GM23338 (cell line): ENCODE measurements at places on chromosomes 5 and 9.

GRCh38 chr5:1341863-1342262 lies 3.0 kb downstream of the CLPTM1L start:
- DNase-seq: no peak

DNA sequence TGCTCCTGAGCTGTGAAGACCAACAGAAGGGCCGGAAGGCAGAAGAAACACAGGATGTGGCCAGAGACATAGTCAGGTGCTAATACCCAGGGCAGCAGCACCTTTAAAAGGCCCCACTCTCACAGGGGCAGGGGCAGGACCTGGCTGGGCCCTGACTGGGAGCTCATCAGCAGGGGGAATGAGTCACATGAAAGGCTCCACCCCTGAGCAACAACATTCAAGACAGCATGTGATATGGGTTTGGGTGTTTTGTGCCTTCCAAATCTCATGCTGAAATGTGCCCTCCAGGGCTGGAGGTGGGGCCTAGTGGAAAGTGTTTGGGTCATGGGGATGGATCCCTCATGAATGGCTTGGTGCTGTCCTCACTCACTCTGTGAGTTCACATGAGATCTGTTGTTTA lies 181.7 kb downstream of the ERCC6L2 start:
- DNase-seq: no peak

DNA sequence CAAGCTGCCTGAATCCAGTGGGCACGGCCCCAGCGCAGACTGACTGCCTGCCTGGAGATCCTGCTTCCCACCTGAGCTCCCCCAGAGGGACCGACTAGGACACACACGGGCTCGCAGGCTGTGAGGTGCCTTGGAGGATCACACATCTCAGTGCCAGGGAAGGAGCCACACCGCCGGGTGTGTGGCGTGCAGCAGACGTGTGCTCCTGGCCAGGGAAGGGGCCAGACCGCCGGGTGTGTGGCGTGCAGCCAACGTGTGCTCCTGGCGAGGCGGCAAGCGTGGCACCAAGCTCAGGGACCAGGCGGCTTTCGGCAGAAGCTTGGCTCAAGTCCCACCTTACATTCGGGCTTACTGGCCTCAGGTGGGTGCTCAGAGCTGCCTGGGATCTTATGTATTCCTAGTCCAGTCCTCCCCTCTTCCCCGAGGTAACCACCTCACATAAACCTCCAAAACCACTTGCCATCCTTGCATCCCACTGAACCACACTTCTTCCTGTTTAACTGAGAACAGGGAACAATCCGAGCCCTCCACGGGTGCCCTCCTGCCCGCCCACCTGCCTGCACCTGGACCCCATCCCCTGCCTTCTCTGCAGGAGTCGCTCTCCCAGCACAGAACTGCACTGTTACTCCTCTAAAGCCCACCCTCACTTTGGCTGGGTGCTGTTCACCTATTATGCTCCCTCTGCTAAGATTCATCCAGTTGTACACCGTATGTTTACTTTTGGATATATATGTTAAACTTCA lies 22.4 kb upstream of the MRNIP start:
- no peak for DNase-seq

DNA sequence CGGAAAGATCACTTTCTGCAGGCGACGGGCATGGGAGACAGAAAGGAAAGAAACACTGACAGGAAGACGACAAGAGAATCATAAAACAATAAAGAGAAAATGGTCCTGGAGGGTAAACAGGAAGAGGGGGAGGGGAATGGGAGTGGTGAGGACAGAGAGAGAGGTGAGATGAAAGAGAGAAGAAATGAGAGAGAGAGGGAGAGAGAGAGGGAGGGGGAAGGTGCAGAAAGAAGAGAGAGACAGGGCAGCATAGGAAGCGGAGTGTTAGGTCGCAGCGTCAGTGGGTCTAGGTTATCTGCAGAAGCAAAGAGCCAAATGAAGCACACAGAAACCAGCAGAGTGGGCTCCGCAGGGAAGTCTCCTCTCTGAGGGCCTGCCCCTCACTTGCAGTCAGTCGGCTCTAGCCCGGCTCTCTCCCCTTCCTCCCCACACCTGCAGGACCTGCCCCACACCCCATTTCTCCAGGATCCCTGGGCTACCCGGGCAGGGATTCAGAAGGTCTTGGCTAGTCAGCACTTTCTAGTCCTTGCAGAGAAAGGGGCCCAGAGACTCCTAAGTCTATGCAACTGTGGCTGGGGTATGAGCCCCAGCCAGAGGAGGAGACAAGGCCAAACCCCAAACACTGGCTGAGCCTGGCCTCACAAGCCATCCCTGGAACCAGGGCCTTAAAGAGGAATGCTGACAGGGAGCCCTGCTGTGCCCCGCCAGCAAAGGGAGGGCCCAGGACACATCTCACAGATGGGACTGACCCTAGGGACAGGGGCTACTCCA lies 29.7 kb upstream of the MEIKIN start:
- peak; percentile 36 for DNase-seq

GRCh38 chr5:59007460-59008063 lies 424.7 kb downstream of the RAB3C start:
- DNase-seq: peak; percentile 64

GRCh38 chr5:147617191-147617606 lies 107.3 kb upstream of the DPYSL3 start:
- no peak for DNase-seq

DNA sequence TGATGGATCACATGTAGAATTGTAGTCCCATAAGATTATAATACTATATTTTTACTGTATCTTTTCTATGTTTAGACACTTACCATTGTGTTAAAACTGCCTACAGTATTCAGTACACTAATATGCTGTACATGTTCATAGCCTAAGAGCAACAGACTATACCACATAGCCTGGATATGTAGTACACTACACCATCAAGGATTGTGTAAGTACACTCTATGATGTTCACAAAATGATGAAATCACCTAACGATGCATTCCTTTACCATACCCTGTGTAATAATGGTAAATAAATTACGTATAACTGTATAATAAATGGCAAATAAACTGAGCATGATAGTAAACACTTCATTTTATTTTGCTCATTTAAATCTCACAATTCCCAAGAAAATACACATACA lies 60.3 kb downstream of the RICTOR start:
- DNase-seq: no peak

GRCh38 chr5:673161-673830 lies 19.9 kb downstream of the TPPP start:
- DNase-seq: no peak

GRCh38 chr9:16386827-16387077 lies 483.7 kb downstream of the BNC2 start:
- peak; percentile 21 for DNase-seq

GRCh38 chr9:76181781-76182180 lies 212.4 kb downstream of the RFK start:
- no peak for DNase-seq

DNA sequence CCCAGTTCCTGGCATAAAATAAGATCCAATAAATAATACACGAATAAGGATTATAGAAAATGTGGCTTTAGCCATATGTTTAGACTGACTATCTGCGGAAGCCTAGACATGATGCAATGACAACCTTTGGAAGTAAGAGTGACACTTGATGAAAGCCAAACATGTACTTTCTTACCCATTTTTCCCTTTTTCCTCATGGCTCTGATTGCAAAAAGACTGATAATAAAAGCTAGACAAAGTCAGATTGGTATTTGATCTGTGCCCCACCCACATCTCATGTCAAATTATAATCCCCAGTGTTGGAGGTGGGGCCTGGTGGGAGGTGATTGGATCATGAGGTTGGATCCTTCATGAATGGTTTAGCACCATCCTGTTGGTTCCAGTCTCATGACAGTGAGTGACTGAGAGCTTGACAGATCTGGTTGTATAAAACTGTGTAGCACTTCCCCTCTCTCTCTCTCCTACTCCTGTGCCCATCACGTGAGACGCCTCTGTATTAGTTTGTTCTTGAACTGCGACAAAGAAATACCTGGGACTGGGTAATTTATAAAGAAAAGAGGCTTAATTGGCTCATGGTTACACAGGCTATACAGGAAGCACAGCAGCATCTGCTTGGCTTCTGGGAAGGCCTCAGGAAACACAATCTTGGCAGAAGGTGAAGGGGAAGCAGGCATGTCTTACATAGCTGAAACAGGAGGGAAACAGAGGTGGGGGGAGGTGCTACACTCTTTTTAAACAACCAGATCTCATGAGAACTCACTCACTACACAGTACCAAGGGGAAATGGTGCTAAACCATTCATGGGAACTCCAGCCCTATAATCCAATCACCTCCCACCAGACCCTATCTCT lies 243.4 kb upstream of the PIK3R1 start:
- no peak for DNase-seq

DNA sequence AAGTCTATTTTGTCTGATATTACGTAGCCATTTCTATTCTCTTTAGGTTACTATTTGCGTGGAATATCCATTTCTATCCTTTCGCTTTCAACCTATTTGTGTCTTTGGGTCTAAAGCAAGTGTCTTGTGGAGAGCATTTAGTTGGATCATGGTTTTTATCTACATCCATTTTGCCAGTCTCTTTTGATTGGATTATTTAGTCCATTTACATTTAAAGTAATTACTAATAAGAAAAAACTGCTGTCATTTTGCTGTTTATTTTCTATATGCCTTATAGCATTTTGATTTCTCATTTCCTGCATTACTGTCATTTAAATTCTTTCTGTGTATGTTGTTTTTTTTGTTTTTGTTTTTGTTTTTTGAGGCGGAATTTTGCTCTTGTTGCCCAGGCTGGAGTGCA lies 26.0 kb upstream of the UBQLN1 start:
- DNase-seq: no peak

DNA sequence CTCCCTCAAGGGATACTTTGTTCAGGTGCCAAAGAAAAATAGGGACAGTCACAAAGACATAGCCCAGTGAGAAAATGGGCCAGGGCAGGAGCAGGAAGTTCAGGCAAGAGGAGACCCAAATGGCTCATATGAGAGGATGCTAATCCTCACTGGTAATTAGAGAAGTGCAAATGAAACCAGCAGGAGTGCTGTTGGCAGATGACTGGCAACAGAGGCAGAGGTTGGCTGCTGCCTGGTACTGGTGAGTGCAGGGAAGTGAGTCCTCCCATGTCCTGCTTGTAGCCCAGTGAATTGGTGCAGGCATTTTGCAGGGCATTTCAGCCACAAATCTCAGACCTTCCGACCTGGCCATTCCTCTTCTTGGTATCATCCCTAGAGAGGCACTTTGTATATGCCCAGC lies 23.5 kb downstream of the ODF2 start:
- DNase-seq: no peak

DNA sequence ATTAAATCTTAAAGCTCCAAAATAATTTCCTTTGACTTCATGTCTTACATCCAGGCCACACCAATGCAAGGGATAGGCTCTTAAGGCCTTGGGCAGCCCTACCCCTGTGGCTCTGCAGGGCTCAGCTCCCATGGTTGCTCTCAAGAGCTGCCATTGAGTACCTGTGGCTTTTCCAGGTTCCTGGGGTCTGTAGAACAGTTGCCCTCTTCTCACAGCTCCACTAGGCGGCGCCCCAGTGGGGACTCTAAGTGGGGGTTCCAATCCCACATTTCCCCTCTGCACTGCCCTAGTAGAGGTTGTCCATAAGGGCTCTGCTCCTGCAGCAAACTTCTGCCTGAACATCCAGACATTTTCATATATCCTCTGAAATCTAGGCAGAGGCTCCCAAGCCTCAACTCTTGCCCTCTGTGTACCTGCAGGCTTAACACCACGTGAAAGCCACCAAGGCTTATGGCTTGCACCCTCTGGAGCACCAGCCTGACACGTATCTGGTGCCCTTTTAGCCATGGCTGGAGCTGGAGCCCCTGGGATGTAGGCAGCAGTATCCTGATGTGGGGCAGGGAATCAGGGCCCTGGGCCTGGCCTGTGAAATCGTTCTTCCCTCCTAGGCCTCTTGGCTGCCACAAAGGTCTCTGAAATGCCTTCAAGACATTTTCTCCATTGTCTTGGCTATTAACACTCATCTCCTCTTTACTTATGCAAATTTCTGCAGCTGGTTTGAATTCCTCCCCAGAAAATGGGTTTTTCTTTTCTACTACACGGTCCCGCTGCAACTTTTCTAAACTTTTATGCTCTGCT lies 185.1 kb downstream of the SMARCA2 start:
- peak; percentile 77 for DNase-seq

DNA sequence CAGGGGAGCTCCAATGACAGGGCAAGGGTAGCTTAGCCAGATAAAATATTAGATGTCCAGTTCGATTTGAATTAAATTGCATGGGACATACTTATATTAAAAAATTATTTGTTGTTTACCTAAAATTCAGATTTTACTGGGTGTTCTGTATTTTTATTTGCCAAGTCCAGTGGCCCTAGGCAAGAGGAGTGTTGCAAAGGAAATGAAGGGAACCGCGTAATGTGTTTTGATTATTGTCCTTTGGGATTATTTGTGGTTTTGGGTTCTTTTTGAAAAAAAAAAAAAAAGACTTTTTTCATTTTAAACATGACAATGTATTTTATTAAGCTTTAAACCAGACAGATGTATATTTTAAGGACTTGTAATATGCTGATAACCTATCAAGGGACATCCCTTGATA lies 179.3 kb downstream of the C9orf152 start:
- no peak for DNase-seq

DNA sequence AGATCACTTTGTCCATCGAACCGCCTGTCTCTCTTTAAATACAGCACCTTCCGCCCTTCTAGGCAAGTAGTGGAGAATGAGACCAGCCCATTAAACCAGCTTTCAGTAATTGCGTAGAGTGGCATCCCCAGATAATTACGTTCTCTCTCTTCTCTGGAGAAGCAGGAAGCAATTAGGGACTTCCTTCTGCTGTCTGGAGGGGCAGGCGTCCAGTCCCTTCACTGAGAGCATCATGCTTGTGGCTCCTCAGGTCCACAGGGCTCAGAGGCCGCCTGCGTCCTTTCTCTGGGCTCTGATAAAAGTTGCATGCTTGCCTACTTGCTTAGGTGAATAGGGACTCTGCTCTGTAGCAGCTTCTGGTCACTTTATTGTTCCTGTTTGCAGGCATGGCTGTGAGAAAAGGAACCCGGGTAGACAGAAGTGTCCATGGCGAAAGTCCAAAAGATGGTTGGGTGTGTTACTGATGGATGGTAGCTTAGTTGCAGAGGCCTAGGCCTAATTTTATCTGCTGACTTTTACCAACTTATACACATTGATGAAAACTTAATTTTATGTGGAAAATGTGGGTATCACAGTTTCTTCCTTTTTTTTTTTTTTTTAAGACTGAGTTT lies 299.1 kb upstream of the PANK3 start:
- no peak for DNase-seq

DNA sequence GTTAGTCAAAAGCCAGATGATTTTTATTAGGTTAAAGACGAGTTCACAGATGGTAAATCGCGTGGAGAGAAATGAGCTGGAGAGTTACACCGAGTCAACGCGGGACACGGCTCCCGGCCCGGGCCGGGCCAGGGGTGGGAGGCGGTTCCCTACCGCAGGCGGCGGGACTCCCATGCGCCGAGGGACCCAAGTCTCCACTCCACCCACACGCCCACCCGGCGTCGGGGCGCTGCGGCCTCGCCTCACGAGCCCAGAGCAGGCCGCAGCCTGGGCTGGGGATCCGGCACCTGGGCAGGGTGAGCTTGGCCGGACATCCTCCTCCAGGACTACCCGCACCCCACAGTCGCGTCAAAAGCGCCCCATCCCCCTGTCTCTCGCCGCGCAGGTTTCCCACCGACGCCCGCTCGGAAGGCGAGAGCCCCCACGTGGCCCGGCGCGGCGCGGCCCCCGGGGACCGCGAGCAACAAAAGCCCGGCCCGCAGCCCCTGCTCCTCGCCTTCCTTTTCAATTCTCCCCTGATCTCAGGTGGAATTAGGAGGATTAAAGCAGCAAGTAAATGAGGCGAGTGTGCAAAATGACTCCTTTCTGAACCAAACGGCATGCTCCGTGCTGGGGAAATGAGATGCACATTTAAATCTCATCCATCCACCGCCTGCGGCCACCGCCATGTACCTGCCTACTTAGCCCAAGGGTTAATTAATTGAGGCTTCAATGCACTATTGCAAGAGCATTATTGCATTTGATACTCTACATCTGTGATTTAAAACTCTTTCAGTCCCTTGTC lies 196.5 kb upstream of the TBCA start:
- peak; percentile 48 for DNase-seq

- DNase-seq: no peak
Observed at GRCh38 chr9:131273856-131274673, 2.2 kb downstream of the FAM78A start.
